Mesothelial cell of epicardium (in vitro differentiated cells): ENCODE measurements at places on chromosomes 16 and 17. TPM values are rescaled to one million over a fixed set of nuclear protein-coding genes. Genes with fewer than 3 reads are reported as not detected.

ABCC6 gene
- total RNA-seq = 2.6 to 4.2 TPM (median 3.2 TPM) in 3 replicates

NPIPA7 gene
- total RNA-seq = 8.7 to 11.9 TPM (median 10.3 TPM) in 3 replicates

MFSD11 gene
- 34.4 to 39.7 TPM (median 34.7 TPM) in 3 replicates for total RNA-seq

SLC35G6 gene
- not detected in 3 replicates for total RNA-seq

ADAT1 gene
- 54.5 to 58.7 TPM (median 55.7 TPM) in 3 replicates for total RNA-seq

ATP1B2 gene
- 9.6 to 10.5 TPM (median 10.2 TPM) in 3 replicates for total RNA-seq
